Fibroblast of the aortic adventitia (primary cell): ENCODE measurements at places on chromosomes 7 and 10.

DNA sequence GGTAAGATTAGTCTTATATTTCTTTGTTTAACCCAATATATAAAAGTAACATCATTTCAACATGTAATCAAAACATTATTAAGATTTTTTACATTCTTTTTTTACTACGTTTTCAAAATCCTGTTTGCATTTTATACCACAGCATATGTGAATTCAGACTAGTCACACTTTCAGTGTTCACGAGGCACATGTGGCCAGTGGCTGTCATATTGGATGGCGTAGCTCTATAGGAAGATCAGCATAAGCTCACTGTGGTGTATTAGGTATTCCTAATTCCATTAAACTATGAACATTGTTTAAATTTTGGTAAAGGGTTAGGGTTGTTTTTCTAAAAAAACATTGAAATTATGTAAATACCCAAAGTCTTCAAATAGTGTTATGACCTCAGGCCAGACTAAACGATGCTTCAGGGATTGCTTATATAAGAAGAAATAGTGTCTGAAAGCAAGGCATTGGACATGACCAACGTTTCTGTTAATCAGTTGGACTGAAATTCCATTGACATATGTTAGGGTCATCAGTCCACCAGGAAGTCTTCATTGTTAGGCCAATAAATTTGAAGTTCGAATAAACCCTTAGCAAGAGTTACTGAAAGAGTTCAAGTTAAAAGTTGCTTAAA, 97.0 kb downstream of the BICC1 start:
- no peak for DNase-seq

DNA sequence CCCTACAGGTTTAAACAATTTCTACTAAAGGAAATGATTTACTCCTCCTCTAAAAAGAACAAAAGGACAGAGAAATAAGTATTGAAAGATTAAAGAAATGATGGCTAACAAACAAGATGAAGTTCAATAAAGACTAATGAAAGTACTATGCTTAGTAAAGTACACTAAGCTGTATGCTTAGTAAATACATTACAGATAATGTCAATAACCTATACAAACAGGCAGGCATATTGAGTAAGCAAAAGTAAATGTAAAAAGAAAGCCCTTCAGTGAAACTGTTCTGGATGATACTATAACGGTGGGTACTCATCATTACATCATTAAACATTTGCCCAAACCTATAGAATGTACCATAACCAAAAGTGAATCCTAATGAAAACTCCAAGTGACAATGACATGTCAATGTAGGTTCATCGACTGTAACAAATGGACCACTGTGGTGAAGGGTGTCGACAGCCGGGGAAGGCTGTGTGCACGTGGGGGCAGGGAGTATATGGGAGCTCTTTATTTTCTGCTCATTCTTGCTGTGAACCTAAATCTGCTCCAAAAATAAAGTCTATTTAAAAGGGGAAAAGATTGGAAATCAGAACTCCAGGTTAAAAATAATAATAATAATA, 34.0 kb downstream of the CYTH3 start:
- DNase-seq = no peak

DNA sequence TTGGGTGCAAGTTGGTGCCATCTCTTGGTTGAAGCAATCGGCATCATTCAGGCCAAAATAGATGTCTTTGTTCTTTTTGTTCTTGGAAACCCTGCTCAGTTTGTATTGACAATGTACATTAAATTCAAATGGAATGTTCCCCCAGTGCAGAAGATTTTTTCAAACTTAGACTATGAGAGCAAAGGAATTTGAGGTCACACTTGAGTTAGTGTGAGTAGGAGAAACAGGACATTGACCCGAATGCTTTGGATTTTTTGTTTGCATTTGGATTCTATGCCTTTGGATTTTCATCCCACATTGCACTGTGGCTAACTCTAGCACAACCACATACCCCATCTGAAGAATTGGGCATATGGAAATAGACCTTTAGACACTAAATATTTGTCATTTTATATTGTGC, 480.0 kb downstream of the GALNT17 start:
- DNase-seq = no peak

- no peak for DNase-seq
Observed at GRCh38 chr10:65993451-65993850, 932.4 kb upstream of the LRRTM3 start.

DNA sequence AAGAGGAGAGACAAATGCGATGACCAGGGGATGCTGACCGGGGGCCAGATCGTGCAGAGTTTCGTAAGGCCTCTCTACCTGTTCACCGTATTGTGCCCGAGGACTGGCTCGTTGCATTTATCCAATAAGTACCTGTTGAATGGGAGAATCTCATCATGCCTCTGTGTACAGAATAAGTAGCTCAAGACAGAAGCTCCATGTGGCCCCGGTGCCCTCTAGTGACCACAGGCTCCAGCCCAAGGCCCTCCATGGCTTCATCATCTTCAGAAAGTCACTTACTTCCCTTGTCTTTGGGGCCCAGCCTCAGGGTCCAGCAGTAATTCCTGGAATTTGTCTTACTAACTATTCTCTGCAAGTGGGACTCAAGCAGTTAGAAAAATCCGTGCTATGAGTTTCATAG, 151.0 kb downstream of the CHN2 start:
- peak; percentile 40 for DNase-seq

- DNase-seq = peak; percentile 100
Observed at GRCh38 chr7:105776068-105776790, 100.2 kb downstream of the ATXN7L1 start.

DNA sequence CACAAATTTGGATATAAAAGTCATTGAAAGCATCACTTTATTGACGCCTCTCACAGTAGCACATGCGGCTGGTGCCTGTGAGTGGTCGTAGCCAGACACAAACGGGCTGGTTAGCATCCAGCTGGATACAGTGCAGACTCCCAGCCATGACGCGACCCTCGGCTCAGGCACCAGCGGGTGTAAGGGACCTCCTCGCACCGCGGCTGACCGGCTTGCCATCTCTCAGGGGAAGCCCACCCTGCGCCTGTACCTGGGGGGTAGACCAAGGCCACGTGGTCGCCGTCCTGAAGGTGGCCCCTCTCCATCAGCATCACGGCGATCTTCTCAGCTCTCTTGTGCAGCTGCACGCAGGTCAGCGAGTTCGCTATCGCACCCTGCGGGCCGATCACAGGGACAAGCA, 213.8 kb downstream of the ZMYND11 start:
- no peak for DNase-seq

GRCh38 chr7:82110146-82110840, 333.3 kb downstream of the CACNA2D1 start:
- no peak for DNase-seq

- DNase-seq = no peak
Observed at GRCh38 chr7:16615228-16615627, 30.3 kb downstream of the ANKMY2 start.

DNA sequence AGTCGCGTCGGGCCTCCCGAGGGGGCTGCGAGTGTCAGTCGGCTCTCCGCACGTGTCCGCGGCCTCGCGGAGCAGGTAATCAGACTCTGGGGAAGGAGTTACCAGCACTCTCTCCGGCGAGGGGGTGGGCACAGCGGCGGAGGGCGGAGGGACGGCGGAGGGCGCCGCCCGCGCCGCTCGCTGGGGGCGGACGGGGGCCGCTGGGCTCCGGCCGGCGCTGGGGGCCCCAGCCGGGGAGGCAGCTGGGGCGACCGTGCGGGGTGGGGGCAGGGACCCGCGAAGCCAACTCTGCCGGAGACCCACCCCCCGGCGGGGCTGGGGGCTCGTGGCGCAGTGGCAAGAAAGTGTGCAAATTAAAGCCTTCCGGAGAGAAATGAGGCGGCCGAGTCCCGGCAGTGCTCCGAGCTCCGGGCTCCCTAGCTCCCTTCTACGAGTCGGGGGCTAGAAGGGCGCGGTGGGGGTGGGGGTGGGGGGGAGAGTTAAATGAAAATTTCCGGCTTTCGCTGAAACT, at the start of gene CDK6:
Gene CDK6 (minus strand): TSS at position 85 of the 511 bp plus-strand sequence. CDS start 3,250 bp downstream, outside the sequence.
- DNase-seq = peak; percentile 25

- DNase-seq = no peak
Observed at GRCh38 chr10:123355748-123356481, 201.7 kb downstream of the BUB3 start.

DNA sequence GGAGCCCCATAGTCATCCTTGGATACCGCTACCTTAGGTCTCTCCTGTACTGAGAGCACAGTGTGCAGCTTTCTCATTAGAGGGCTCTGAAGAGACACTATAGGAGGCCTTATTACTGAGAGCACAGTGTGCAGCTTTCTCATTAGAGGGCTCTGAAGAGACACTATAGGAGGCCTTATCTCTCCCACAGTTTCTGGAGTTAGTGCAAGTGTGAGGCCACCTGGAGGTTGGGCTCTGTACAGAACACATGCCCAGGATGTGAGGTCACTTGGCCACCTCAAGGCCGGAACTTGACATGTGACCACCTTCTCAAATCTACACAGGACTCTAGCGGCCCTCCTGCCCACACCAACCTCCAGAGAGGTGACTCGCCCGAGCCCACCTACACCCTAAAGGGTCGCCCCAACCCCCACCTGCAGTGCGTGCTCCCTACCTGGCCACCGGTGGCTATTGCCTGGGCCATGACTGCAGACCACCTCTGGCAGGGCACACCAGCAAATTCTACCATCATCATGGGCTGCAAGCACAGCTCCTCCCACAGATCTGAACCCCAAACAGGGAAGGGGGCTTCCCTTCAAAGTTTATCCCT, 24.6 kb downstream of the FRMPD2 start:
- DNase-seq = no peak

DNA sequence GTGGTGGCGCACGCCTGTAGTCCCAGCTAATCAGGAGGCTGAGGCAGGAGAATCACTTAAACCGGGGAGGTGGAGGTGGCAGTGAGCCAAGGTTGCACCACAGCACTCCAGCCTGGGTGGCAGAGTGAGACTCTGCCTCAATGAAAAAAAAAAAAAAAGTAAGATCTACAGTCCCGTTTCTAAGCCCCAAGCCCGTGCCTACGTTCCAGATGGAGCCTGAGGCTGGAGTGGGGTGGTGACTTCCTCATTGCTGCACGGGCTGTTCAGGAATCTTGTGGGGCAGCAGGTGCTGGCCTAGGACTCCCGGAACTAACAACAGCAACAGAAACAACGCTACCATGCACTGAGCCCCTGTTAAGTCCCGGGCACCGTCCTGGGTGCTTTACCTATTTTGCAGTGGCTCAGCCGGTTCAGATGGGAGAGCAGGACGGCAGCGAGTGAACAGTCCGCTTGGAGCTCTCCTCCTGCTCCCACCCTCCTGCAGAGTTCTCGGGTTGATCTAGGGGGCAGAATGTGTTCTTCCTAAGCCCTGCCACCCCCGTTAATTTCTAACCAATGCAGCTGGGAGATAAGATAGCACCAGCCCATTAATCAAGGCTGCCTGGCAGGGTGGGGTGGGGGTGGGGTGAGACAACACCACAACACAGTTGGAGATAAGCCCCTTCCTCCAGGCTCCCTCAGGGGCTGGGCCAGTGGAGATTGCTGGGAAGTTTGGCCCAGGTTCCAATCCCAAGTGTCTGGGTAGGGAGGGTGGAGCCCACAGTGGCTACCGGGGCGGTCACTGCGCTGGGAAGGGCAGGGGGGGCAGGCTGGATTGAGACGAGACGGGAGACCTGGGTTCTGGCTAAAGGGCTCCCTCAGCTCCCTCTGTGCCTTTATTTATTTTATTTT, 17.0 kb upstream of the SFRP5 start:
- DNase-seq = peak; percentile 28

DNA sequence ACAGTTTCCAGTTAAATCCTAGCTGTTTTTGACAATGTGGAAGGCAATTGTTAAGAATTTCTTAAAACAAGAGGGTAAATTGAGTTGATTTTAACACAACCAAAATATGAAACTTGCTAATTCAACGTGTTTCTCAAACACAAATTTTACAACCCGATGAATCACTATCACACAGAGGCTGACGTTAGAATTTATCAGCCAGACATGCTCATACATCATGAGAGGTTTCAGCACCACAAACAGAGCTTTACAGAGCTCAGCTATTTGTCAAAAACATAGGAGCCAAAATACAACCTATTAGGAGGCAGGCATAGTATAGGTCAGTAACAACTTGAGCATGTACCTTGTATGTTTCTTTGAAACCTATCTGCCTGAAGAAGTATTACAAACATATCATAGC, 36.1 kb downstream of the LRRN3 start:
- peak; percentile 54 for DNase-seq

DNA sequence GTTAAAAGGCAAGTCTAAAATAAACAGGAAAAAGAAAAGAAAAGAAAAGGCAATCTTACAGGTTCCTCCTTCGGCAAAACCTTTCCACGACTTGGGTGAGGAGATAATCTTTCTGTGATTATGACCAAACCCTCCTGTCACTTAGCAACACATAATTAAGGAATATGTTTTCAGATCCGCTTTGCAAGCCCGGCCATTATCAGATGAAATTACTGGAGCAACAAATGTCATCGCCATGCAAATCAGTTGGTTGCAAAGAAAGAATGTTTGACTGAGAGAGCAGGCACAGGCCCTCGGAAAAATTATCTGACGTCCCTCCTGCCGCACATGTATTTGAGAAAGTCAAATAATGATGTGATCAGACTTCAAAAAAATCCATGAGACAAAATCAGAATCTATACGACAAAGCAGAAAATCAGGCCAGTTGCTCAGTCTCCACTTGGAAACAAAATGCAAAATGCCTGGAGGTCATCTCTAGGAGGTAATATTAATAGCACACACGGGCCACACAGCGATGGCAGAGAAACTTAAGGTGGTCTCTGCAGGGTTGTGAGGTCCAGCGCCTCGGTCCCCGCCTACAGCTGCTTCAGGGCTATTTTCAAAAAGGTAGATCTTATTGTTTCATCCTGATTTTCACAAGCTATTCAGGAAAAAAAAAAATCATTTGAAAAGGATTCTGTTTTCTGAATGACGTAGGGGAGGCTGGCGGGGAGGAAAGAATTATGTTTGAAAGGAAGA, 82.7 kb downstream of the ZRANB1 start:
- DNase-seq = no peak

DNA sequence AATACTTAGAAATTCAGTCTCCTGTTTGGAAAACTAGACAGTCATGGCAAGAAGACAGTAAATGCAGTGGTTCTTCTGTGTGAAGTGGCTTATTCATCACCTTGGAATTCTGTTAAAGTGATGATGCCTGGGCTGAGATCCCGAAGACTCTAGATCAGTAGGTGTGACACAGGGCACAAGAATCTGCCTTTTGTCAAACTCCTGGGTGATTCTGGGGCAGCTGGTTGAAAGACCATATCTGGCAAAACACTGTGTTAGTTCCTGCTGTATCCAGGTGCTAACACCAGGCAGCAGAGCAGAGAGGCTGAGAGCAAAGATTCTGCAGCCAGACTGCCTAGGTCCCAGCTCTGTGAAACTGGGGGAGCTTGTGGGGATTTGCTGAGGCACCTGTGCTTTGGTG, 26.5 kb downstream of the MRC1 start:
- DNase-seq = peak; percentile 87

- DNase-seq = no peak
Observed at GRCh38 chr10:132848291-132848701, 62.3 kb upstream of the NKX6-2 start.

GRCh38 chr7:80902019-80902418, 16.8 kb downstream of the SEMA3C start:
- DNase-seq = no peak

- no peak for DNase-seq
Observed at GRCh38 chr10:28623483-28623882, 53.8 kb upstream of the BAMBI start.

GRCh38 chr7:56046721-56047445, 4.4 kb downstream of the PSPH start:
- peak; percentile 98 for DNase-seq

GRCh38 chr7:101547916-101548661, 81.0 kb downstream of the MYL10 start:
- no peak for DNase-seq

GRCh38 chr7:17041324-17041723, 159.5 kb upstream of the AGR3 start:
- peak; percentile 95 for DNase-seq

GRCh38 chr7:32658034-32658433, 162.7 kb downstream of the AVL9 start:
- no peak for DNase-seq

- no peak for DNase-seq
Observed at GRCh38 chr10:121536310-121536913, 61.8 kb downstream of the FGFR2 start.
